ENCODE measurements at places on chromosomes 1 and 21.

DNA sequence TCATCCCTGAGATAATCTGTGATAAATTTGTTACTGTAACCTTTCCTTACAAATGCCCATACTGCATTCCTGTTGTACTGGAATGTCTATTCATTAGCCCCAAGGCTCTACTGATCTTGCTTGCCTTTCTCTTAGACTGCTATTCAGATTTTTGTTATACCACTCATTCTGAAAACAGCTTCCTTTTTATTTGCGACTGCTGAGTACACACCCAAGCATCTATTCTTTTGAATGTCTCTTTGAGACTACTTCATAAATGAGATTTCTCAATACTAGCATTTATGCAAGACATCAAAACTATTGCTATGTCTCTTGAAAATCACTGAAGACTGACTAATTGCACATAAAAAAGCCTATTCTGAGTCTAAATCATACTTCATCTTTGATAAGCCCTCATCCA lies 38.6 kb downstream of the DENND1B start:
- DNase-seq: no peak

- no peak for DNase-seq
Measured at GRCh38 chr1:73901738-73902137, 296.2 kb downstream of the LRRIQ3 start.

DNA sequence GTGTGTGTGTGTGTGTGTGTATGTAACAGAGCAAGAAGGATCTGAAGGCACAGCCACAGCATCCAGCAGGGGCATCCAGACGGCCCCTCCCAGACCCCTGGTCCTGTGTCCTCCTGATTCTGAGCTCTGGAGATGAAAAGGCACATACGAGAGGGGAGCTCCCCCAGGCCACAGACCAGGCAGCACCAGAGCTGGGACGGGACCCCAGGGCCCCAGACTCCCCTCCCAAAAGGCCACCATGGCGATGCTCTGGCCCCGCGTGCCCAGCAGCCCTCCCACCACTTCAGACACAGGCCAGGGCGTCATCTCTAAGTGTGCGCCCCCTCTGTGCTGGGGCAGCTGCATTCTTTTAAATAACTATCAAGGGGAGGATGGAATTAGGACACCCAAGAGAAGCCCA lies 245.8 kb downstream of the MATN1 start:
- DNase-seq: no peak

DNA sequence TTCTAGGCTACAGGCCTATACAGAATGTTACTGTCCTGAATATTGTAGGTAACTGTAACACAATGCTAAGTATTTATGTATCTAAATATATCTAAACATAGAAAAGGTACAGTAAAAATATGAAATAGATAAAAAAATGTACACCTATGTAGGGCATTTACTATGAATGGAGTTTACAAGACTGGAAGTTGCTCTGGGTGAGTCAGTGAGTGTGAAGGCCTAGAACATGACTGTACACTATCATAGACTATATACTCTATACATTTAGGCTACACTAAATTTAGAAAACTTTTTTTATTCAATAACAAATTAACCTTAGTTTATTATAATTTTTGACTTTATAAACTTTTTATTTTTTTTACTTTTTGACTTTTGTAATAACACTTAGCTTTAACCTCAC lies 136.9 kb downstream of the DUSP10 start:
- no peak for DNase-seq

DNA sequence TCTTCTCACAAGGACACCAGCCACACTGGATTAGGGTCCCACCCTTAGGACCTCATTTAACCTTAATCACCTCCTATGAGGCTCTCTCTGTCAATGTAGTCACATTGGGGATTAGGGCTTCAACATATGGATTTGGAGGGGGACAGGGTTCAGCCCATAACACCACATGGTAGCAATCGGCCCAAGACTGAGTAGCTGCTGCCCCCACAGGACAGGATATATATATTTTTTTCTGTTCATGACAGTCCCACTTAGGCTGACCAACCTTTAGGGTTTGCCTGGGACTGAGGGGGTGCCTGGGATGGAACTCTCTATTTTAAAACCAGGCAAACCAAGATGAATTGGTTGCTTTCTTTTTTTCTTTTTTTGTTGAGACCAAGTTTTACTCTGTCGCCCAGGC lies 8.2 kb upstream of the ACTL8 start:
- DNase-seq: no peak

DNA sequence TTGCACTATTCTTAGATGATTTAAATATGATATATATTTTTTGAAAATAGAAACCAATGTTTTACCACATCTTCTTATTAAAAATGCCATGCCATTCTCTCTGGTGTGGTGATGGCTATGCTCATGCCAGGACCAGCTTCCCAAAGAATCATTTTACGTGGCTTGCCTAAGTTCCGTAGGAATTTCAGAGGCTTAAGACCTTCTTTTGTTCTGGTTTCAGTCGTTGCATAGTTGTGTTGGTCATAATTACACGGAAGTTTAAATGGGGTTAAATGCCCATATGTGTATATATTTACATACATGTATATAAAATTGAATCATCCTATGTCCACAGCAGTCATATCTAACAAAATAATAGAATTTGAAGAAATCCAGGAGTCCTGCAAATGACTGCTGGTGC lies 78.7 kb upstream of the PLPPR5 start:
- DNase-seq: no peak

DNA sequence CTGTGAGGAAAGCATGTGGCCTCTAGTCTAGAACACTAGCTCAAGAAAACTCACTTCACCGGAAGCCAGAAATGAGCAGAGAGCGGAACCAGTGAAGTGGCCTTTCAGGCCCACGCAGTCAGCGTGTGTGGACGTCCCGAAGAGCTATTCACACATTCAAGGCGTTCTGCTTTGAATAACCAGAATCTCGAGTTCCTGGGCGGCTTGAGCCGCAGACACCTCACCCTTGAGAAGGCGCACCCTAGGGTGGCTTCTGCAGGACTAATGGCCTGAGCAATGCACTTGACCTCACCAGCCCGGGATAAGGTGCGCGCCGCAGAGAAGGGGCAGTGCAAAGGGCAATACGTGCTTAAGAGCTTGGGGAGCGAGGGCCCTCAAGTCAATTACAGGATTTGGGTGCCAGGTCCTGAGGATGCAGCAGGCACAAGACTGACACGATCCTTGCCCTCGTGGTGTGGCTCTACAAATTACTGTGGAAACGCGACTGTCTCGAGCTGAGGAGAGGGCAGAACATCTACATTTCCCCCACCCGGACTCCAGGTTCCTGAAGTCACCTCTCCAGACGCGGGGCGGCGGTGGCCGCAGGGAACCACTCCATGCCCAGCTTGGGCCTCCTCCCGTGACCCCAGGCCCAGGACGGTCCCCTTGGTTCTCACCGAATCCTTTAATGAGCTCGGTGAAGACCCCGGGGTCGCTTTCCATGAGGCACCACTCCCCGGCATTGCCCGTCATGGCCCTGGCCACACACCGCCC lies 455 bp downstream of the UCHL5 start:
- DNase-seq: peak; percentile 48

- no peak for DNase-seq
Measured at GRCh38 chr1:218164111-218164929, 120.8 kb upstream of the RRP15 start.

- DNase-seq: no peak
Measured at GRCh38 chr1:37620707-37621106, 14.0 kb downstream of the RSPO1 start.

- DNase-seq: no peak
Measured at GRCh38 chr1:66330722-66331141, 203.2 kb upstream of the SGIP1 start.

DNA sequence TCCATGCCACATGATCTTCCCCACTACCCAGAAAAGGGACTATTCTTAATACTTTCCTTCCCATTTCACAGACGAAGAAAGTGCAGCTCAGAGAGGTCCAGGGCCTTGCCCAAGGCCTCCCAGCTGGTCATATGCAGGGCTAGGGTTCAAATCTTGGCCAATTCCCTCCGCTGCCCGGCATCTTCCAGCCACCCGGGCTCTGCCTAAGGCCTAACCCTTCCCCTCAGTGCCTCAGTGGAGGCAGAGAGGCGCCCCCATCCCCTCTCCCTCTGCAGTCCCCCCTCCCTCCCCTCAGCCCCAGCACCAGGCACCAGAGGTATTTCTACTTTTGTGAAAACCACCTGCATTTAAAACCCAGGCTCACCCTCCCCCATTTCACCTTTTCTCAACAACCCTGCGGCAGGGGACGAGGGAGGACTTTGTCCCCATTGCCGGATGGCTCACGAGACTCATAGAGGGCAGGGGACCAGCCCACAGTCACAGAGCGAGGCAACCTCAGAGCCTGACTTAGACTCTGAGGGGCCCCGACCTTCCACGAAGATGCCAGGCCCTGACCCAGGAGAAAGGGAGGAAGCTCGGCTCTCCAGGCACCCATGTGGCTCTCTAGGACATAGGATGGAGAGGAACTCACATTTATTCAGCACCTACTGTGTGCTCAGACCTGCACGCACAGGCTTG lies 12.3 kb downstream of the LAPTM5 start:
- DNase-seq: peak; percentile 38

DNA sequence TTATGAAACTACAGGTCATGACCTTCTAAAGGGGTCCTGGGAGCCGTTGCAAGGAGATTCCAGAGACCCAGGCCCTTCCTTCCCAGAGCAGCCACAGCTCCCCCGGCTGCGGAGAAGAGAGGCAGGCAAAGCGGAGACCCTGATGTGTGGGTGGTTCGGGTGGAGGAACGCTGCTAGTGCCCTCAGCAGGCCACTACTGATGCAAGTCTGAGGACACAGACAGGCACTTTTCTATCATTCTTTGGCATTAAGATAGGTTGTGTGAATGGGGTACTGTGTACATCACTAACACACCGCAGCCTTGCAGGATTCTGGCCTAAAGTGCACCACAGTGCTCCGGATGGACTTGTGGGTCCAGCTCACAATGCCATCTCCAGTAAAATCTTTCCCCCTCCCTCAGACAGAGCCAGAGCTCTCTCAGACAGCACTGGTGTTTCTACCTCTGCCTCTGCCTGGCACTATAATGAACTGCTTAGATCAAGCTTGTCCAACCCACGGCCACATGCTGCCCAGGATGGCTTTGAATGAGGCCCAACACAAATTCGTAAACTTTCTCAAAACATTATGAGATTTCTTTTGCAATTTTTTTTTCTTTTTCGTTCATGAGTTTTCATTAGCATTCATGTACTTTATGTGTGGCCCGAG lies 121.4 kb downstream of the TGFBR3 start:
- DNase-seq: no peak

DNA sequence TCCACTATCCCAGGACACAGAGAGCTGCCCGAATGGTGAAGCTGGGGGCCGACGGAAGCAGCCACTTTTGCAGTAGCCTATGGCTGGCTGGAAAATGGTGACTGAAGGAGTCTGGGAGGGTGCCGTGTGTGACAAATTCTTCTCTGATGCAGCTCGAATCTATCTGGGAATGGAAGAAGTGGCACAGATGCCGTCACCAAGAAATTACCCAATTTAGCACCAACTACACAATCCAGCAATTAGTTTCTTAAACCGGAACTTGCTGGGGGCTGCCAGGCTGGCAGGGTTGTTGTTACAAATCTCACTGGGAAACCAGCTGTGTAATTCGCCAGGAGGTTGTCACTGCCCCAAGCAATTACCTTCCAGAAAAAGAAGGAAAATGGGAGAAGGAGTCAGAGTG lies 18.0 kb downstream of the DLGAP3 start:
- no peak for DNase-seq

DNA sequence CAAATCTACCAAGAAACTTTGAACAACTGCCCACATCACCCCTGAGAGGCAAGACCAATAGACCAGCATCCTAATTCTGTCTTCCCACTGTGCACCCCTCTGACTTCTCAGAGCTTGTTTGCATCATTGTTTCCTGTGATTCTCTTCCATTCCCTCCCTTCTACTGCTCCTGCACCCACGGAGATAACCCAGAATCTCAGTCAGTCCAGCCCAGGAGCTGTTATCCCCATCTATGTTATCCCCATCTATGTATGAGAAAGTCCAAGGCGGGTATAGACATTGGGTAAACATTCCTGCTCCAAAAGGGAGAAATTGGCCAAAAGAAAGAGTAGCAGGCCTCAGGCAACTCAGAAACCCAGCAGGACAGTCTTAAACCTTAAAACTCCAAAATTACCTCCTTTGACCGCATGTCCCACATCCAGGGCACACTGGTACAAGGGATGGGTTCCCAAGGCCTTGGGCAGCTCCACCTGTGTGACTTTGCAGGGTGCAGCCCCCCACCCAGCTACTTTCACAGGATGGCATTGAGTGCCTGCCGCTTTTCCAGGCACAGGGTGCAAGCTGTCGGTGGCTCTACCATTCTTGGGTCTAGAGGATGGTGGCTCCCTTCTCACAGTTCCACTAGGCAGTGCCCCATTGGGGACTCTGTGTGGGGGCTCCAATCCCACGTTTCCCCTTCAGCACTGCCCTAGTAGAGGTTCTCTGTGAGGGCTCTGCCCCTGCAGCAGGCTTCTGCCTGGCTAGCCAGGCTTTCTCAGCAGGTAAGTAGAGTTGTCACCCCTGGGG lies 414.8 kb downstream of the NPHP4 start:
- DNase-seq: no peak

DNA sequence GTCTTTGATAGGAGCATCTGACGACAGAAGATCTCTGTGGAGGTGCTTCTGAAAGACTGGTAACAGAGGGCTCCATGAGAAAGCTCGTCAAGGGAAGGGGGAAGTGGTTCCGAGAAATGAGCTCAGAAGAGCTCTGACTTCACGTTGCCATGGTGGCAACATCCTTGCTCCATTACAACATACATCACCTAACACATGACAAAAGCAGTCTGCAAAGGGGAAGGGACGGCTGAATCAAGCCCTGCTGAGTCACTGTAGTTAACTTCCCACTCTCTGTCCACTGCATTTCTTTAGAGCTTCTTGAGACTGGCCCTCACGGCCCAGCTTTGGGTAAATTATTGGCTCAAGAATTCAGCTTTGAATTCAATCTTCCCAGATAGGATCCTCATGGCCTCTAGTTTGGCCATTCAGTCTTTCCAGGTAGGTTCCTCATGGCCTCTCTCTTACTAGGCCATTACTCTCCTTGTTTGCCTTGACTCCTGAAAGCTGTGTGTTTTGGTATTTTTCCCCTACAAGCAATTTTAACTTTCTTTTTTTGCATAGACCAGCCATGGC lies 88.0 kb upstream of the ZNF648 start:
- no peak for DNase-seq

DNA sequence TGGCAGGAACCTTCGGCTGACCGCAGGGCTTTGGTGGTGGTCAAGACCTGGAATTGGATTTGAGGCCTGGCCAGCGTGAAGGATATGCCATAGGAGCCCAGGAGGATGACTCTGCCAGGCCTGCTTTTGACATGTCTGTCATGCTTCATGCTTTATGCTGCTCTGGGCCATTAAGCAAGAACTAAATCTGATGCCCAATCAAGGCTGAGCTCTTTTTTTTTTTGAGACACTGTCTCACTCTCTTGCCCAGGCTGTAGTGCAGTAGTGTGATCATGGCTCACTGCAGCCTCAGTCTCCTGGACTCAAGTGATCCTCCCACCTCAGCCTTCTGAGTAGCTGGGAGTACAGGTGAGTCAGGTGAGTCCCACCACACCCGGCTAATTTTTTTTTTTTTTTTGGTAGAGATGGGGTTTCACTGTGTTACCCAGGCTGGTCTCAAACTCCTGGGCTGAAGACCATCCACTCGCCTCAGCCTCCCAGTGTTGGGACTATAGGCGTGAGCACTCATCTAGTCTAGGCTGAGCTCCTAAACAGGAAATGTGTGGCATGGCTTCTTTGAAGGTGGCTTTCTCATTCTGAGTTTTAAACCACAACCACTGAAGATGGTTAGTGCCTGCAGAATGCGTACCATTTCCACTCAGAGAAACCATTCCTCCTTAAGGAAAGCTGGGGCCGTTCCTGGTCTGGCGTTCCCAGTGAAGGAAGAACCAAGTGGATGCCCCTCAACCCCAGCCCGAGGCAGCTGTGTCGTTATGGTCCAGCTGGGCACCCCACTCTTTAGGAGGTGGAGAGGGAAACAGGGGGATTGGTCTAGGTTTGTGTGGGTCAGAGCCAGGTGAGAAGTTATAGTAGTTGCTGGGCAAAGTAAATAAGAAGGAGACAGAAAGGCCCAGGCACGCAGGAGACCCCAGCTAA lies 34.2 kb upstream of the ATP5PO start:
- DNase-seq: peak; percentile 72

Measured in CD4-positive, alpha-beta T cell treated with Interleukin-17A for 4 hours (primary cell).